ENCODE measurements at places on chromosomes 11 and 22.

GRCh38 chr22:26718905-26719304 is 61.5 kb downstream of the MIAT start:
- DNase-seq: no peak

GRCh38 chr22:25714739-25715138 is 27.2 kb upstream of the MYO18B start:
- DNase-seq: no peak

DNA sequence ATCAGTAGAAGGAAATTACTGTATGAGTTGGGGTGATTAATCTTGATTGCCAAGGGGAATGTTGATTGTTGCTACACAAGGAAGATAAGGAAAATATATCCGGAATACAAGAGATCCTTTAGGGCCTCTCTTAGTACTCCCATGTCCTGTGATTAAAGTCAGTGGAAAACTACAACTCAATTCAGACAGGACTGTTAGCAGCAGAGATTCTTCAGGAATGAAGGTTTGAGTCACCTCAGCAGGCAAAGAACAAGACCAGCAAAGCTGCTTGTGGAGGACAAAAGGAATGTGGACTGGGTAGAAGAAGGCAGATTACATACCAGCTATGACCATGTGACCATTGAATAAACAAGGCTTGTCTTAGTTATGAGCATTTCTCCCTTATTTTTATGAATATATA is 478.2 kb downstream of the BUD13 start:
- no peak for DNase-seq

GRCh38 chr11:69705351-69705811 is 1.6 kb upstream of the FGF19 start:
- DNase-seq: no peak

- DNase-seq: no peak
Measured at GRCh38 chr22:49783036-49783746, 44.5 kb downstream of the BRD1 start.

DNA sequence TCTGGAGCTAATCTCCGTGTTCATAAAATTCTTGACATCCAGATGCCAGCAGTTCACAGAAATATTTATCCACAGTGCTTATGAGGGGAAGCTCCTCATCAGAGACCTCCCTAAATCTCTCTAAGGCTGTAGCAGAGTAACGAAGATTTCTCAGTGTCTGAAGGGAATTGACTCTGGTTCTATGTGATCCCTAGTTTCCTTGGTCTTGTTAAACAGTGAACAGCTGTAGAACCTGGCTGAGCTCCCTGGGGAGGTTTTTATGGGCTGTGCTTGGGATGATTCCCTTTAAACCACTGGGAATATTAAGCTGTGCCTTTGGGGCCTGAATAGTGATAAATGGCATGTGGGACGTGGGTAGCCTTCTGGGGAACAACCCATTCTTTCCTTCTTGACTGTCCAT is 43.7 kb upstream of the ARHGAP20 start:
- DNase-seq: no peak

DNA sequence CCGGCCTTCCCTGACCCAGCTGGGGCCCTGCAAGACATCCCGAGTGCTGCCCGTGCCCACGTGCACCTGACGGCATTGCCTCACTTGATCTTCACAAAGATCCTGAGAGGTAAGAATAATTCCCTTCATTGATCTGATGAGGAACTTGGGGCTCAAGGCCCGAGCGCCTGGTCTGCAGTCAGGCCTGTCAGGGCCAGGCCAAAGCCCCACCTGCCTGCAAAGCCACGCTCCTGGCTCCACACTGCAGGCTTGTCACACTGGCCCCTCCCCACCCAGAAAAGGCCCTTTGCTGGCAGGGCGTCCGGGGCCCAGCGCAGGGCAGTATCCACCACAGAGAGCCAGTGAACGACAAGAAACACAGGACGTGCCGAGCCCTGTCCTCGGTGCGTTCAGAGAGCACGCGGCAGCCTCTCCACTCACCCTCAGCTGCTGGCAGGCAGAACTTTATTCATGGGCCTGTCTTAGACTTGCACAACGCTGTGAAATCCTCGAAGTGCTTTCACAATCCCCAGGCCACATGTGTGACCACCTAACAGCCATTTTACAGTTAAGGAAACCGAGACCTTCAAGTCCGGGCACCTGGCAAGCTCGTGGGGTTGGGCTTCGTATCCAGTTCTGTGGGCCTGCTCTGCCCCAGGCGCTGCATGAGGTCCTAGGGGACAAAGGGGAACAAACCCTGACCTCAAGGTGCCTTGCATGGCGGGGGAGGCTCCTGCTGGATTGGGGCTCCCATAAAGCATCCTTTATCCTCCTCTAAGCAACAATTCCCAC is 14.8 kb downstream of the KIAA0930 start:
- no peak for DNase-seq

DNA sequence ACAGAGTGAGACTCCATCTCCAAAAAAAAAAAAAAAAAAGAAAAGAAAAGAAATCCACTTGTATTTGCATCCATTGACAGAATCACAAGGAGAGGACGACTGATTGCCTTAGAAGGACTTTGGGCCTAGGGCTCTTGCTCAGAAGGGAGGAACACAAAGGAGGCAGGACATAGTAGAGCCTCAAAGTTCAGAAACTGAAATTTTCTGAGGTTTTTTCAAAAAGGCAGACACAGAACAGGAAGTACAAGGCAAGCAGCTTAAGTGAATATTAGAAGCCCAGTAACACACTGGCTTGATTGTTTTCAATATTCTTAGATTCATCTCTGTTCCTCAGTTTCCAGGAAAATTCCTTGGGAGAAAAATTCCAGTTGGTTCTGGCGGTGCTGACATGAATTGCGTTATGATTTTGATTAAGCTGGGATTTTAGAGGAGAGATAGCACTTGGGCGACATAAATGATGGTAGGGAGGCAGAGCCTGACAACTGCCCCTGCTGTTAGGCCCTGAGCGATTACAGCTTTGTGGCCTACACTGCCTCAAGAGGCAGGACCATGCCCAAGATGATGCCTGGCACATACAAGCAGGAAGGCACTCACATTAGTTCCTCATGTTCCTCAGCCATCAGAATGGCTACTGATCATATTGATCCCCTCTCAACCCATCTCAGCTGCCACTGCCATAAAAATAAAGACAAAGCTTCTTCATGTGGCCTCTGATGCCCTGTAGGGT is 15.3 kb downstream of the CLPB start:
- peak; percentile 18 for DNase-seq

DNA sequence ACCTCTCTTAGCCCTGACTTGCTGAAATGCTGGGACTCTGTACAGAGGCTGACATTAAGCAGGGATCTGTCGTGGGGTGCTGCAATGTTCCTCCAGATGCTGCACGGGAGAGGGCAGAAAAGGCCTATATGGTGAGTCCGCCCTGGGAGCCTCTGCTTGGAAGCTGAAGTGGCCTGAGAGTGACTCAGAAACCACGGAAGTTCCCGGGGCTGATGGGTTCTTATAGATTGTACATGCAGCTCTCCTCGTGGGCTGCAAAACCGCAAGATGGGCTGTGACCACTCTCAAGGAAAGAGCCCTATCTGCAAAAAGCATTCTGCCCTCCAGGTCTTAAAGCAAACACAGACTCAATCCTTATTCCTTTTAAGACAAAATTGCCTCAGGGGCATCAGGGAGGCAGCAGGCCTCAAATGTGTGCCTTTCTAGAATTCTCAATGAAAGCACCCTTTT is 5.8 kb upstream of the SLC43A3 start:
- no peak for DNase-seq

All from GM18507 (cell line).